ENCODE measurements at places on chromosomes 7 and 10.
A peak's percentile ranks its signal among the peaks of the same experiment; 100 is the strongest.

DNA sequence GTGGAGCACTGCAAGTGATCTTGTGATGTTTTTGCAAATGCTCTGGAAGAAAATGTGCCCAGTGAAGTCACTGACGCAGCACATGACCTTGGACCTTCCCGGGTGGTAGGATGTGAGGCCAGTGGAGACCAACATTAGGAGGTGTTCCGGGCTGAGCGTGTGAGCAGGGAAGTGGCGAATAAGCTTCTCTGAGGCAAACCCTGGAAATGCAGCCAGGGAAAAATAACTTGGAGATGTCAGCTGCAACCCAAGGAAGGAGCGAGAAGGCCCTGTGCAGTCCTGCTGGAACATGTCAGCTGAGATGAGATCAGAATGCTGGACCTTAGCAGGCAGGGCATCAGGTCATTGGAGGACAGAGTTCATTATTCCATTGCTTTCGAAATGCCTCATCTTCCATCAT lies 18.6 kb upstream of the SDK1 start:
- no peak for DNase-seq

GRCh38 chr7:138000081-138000701 lies 1.7 kb downstream of the CREB3L2 start:
- DNase-seq: no peak

- no peak for DNase-seq
These were observed 2.4 kb downstream of the CHST12 start for GRCh38 chr7:2405601-2406345.

- DNase-seq: peak; percentile 29
These were observed 400.4 kb downstream of the CDC14C start for GRCh38 chr7:49324707-49325106.

- DNase-seq: peak; percentile 90
These were observed 290.1 kb upstream of the COBL start for GRCh38 chr7:51606601-51607154.

DNA sequence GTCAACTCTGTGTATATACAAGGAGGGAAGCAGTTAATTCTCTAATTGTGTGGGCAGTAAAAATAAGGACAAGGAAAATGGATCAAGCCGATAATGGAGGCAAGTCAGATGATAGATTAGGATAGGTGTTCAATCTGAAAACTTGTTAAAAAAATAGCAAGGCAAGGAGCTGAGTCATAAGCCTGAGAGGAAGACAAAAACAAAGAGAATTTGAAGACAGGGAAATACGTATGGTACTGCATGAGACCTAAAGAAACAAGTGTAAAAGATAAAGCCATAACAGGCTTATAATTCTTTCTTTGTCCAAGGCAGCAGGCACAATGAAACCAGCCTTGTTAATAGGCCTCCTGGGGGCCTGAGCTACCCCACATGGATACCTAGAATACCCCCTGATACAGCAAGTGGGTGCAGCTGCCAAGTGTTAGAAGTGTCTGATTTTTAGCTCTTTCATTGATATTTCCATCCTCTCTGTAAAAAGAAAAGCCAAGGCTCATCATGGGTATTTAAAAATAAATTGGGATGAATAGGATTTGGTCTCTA lies 1570.6 kb upstream of the LRRTM3 start:
- DNase-seq: no peak

- no peak for DNase-seq
These were observed 68.2 kb downstream of the ELAPOR2 start for GRCh38 chr7:86991093-86991769.

- no peak for DNase-seq
These were observed 34.8 kb downstream of the C7orf33 start for GRCh38 chr7:148625342-148625741.

DNA sequence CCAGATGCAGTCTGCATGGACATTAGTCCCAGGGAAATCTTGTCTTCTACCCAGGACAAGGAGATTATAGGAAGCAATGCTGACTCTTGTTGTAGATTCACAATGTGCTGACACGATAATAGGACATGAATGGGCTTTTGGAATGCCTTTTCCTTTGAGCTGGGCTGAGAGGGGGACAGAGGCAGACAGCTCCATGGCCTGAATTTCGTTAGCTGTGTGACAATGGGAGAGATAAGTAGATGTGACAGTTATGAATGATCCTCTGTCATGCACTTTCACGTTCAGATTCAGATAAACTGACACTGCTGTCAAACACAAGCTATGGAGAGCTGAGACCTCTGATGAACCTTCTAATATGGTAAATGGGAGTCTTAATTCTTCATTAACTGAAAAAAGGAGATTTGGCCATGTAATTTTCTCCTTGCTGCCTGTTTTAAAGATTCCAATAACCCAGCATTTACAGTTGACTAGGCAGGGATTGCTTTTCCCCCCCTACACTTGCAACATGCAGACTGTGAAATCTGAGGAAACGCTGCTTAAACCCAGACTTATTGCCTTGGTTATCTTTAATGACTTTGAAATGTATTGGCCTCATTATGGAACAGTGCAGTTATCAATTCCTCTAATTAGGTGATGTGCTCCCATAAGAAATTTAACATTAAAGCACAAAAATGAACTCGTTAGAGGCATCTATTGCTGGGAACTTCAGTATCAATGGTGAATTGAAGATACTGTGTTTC lies 669.3 kb downstream of the AUTS2 start:
- no peak for DNase-seq

- DNase-seq: no peak
These were observed 50.8 kb upstream of the SLC29A3 start for GRCh38 chr10:71268247-71268691.

- peak; percentile 16 for DNase-seq
These were observed 46.6 kb downstream of the CCSER2 start for GRCh38 chr10:84375011-84375410.

GRCh38 chr10:78150756-78151155 lies 117.1 kb downstream of the RPS24 start:
- DNase-seq: no peak

GRCh38 chr7:37229381-37229780 lies 219.3 kb downstream of the ELMO1 start:
- DNase-seq: no peak

- DNase-seq: no peak
These were observed 5.9 kb downstream of the ZNF316 start for GRCh38 chr7:6642861-6643640.

DNA sequence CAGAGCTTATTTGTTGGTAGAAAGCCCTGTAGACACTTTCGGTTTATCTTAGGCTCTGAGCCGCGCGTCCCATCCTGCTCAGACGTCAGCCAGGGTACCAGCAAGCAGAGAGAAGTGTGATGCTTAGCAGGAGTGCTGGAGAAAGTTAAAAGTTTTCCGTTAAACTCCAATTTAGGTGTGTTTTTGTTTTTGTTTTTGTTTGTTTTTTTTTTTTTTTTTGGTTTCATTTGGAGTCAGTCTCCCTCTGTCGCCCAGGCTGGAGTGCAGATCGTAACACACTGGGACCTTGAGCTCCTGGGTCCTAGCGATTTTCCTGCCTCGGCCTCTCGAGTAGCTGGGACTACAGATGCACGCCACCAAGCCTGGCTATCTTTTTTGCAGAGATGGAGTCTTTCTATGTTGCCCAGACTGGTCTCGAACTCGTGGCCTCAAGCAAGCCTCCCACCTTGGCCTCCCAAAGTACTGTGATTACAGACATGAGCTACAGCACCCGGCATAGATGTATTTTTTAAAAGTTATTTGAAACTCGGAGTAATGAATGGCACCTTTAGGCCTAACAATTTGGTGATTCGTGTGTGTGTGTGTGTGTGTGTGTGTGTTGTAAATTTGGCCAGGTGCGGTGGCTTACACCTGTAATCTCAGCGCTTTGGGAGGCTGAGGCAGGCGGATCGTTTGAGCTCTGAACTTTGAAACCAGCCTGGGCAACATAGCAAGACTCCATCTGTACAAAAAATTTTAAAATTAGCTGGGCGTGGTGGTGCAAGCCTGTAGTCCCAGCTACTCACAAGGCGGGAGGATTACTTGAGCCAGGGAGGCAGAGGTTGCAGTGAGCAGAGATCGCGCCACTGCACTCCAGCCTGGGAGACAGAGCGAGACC lies 1.3 kb upstream of the HIP1 start:
- DNase-seq: no peak

DNA sequence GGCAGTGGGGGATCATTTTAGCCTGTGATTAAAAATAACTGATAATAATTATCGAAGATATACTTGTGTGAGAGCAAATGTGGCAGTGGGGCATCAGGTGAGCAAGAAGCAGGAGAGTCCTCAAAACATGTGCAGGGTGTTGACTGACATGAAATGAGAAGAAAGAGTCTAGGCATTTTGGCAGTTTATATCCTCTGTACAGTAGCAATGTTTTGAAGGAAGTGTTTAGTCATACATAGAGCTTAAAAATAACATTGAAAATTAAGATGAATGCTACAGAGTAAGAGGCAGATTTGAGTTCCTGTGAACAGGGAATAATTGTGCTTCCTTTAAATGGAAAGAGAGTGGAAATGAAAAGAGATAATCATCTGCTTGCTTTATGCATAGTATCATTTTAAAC lies 47.4 kb downstream of the VPS50 start:
- DNase-seq: no peak

- peak; percentile 26 for DNase-seq
These were observed 87.1 kb upstream of the HDAC9 start for GRCh38 chr7:18408461-18408860.

- no peak for DNase-seq
These were observed 318.9 kb downstream of the AHR start for GRCh38 chr7:17617380-17617779.

GRCh38 chr7:44119829-44120380 lies 3.4 kb downstream of the POLD2 start:
- no peak for DNase-seq

- no peak for DNase-seq
These were observed 20.7 kb downstream of the LRRC4 start for GRCh38 chr7:128010391-128011127.

- peak; percentile 54 for DNase-seq
These were observed 343.1 kb downstream of the PHTF2 start for GRCh38 chr7:78141522-78142281.

- DNase-seq: no peak
These were observed 3.9 kb downstream of the LRIT1 start for GRCh38 chr10:84237199-84238051.

DNA sequence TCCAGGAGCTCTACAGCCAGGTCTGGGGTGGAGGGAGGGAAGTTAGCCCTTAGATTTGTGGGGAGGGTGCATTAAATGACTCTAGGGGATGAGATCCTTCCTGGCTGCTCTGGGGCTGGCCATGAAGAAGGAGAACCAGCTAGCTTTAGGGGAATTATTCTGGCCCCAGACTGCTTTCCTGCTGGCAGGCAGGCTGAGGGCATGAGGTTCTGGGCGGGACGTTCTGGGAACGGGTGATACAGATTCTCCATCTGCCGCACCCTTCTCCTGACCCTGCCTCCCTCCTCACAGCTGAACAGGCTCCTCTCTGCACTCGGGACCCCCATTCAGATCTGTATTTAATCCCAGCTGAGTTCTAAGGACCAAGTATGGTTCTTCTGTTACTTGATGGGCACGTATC lies 23.9 kb downstream of the GOLGA7B start:
- no peak for DNase-seq

DNA sequence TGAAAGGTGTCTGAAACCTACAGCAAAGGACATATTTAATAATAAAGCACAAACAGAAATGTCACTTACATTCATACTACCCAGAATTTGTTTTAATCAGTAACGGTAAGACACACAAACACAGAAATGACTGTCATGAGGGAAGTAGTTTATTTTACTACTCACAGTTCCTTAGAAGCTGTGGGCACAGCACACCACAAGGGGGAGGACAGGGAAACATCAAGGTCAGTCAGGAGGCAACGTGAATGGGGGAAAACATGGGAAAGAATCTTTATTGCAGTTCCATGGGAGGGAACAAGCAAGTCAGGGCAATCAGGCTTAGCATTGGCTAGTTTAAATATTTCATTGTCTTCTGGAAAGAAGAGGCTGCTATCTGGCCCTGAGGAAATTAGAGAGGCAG lies 123.8 kb upstream of the PDSS1 start:
- no peak for DNase-seq

- DNase-seq: no peak
These were observed 1037.1 kb downstream of the GATA3 start for GRCh38 chr10:9091530-9092093.

DNA sequence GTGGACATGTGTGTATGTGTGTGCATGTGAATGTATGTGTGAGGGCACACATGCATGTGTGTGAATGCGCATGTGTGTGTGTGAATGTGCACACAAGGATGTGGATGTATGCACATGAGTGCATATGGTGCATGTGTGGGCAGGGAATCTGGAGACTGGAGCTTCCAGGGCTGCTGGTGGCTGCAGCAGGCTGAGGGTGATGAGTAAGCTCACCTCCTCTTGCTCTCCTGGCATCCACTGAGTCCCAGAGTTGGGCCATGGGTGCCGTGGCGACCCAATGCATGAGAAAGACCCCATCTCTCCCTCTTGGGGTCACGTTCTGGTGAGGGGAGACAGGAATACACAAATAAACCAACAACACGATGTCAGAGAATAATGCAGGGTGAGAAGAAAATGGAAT lies 33.3 kb upstream of the COL13A1 start:
- DNase-seq: no peak

DNA sequence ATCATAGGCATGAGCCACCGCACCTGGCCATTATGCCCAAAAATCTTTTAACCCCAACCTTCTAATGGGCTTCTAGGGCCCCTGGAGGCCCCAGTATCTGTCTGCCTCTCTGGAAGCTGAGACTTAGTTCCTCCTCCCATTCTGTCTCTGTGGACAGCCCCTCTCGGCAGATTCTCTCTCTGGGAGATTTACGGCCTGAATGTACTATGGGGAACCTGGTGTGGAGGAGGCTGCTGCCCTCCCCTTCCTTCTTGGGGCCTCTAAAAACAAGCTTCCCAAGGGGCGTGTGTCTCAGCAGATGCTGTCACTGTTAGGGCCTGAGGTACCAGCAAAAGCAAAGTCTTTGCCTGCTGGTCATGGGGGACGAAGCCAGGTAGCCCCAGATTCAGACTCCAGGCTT lies 35.8 kb upstream of the PRKAR1B start:
- DNase-seq: no peak

DNA sequence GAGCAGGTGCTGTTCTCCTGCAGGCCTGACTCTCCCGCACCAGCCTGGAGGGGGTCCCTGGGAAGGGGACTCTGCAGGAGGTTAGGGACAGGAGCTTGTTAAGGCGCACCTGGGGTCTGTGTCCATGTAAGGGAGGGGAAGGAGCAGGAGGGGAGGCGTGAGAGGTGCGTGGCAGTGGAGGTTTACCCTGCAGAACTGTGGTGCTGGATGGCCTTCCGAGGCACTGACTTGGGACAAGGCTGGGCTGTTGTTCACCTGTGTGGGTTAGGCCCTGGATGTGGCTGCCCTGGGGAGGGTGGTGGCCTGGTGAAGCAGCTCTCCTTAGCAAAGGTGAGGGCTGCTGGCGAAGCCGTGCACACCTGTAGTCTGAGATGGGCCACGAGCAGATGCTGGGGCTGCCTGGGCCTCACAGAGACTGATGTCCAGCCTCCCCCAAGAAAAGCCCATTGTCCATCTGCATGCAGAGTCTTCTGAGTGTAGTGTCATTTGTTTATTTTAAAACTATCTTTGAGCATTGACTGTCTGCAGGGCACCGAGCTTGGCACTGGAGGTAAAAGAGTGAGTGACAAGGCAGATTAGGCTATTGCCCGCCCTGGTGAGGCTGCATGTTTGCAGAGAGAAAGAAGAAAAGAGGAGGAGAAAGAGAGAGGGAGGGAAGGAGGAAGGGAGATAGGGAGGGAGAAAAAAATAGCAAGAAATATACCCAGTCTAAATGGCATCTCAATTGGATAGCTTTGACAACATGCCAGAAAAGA lies 225.3 kb downstream of the GLRX3 start:
- DNase-seq: no peak
